Stimulated activated CD4-positive, alpha-beta T cell treated with anti-CD3 and anti-CD28 coated beads, Interleukin-4, amount 100 ng/mL, for 48 hours (primary cell): ENCODE measurements at places on chromosomes 6 and 20.

DNA sequence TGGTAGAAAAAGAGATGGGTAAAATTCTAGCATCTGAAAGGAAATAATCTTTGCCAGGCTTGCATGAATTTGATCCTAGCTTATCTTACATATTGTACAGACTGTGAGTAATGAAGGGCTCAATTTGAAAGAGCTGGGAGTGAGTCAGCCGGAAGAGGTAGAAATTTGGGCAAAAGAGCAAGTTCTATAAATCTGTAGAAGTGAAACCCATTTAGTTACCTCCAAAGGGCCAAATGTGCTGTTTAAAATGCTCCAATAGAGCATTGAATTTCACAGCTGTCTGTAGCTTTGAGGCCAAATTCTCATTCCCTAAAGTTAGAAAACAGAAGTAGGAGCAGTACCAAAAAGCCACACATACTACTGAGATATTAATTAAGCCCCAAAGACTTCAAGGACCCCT lies 466.1 kb downstream of the BTBD3 start:
- no peak for DNase-seq

- DNase-seq = peak; percentile 66
Measured at GRCh38 chr20:43666376-43667328, at the start of gene MYBL2. TSS of gene MYBL2 (plus strand) at chr20:43667114. CDS start at chr20:43667284, 170 bp downstream.

- no peak for DNase-seq
Measured at GRCh38 chr6:44921798-44922197, 406.3 kb upstream of the RUNX2 start.

DNA sequence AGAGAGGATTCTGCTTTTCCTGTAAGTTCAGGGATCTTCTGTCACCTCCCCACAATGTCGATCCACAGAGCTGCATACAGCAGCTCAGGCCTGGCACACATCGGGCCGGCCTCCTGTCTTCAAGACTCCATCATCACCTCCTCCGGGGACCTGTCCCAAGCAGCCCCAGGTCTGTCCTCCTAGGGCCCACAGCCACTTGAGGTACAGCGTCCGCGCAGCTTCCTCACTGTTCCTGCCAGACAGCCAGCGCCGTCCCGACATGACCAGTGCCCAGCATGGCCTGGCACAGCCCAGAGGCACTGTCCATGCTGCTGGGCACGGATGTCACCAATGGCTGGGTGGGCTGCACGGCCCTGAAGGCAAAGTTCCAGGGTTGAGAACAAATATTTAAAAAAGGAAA lies 101.6 kb downstream of the DLL1 start:
- DNase-seq = no peak

GRCh38 chr20:60652046-60652445 lies 600.0 kb upstream of the CDH4 start:
- DNase-seq = no peak

- DNase-seq = no peak
Measured at GRCh38 chr6:14089224-14089623, 28.3 kb upstream of the CD83 start.

DNA sequence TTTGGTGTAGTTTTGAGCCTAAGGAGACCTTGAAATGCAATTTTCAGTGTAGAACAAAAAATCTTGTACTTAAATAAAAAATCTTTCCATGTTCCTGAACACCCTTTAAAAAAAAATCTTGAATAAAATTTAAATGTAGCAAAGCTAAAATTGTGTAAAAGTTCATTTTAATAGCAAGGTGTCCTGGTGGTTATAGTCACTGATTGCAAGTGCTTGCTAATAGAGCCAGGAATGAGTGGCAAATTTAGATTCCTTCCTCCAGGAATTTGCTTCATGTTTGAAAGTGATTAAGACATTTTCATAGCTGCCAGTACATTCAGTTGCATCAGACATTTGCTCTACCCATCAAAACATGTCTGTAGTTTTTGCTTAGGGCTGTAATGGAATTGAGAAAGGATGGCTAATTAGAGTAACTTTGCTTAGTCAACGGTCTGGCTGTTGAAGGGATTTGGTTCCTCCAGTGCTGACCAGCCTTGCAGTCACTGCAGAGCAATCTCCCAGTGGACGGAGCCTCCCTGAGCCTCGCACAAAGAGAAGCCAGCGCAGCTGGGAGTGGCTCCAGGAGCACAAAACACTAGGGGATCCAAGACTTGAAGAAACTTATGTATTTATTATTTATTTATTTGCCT lies 36.5 kb downstream of the AKAP12 start:
- no peak for DNase-seq
